Fibroblast of skin of right biceps (primary cell): ENCODE measurements at places on chromosomes 12 and 14.
A peak's percentile ranks its signal among the peaks of the same experiment; 100 is the strongest.

DNA sequence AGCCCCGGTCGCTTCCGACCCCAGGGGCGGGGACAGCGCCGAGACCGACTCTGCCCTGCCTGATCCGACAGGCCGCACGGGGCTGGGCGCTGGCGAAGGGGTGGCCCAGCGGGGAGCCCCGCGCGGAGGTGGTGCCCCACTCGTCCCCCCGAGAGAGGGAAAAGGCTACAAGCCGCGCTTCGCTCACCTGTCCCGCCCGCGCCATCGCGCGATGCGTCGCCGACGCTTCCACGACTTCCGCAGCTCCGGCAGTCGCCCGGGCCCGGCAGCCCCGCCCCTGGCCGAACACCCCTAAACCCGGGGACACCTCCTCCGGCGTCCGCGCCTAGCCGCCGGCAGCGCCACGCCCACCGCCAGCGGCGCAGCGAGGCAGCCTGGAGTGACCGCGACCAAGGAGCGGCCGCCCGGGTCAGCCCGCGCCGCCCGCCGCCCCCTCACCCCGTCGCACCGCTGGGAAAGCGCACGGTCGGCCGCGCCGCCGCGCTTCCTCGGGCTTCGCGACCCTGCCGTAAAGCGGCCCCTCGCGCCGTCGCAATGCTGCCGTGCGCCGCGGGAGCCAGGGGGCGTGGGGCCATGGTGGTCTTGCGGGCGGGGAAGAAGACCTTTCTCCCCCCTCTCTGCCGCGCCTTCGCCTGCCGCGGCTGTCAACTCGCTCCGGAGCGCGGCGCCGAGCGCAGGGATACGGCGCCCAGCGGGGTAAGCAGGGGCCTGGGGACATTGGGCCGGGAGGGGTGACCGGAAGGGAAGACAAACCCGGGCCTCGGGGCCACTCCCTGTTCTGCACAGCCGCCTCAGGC, at the start of the genes BAG5 and COA8:
Gene BAG5 (minus strand): TSS at position 229 of the 797 bp plus-strand sequence. CDS start 1,493 bp downstream, outside the sequence.
Gene COA8 (plus strand): TSS at position 532 of the 797 bp plus-strand sequence. CDS start 42 bp downstream, at position 574.
- DNase-seq: peak; percentile 85

DNA sequence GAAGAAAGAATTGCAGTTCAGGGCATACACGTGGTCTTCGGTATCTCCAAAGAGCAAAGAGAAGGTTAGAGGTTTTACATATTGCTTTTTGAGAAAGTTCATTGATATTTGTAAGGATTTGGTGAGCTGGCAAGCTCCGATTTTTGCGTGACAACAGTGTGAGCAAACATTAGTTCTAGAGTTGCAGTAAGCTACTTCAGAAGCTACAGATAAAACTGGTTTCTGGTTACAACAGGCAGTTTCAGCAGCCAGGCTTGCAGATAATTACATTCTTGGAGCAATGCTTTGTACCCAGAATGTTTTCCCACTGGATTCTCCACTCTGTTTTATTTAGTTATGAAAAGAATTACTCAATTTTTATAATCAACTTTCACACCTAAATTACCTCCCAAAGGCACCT, 28.2 kb downstream of the KLRK1 start:
- peak; percentile 23 for DNase-seq

- DNase-seq: peak; percentile 6
Observed at GRCh38 chr14:62143245-62143644, 381.0 kb downstream of the SNAPC1 start.

- no peak for DNase-seq
Observed at GRCh38 chr14:57982804-57983634, 117.1 kb upstream of the SLC35F4 start.

GRCh38 chr12:24557738-24558137, 391.2 kb downstream of the BCAT1 start:
- no peak for DNase-seq

GRCh38 chr12:5295151-5295550, 136.8 kb upstream of the NTF3 start:
- DNase-seq: peak; percentile 36

- no peak for DNase-seq
Observed at GRCh38 chr12:2489275-2489674, 305.5 kb upstream of the FKBP4 start.

GRCh38 chr12:64566831-64567517, 43.3 kb upstream of the RASSF3 start:
- DNase-seq: no peak

GRCh38 chr12:97275728-97276590, 186.6 kb upstream of the RMST start:
- DNase-seq: no peak

- DNase-seq: peak; percentile 50
Observed at GRCh38 chr14:54599966-54600716, 33.2 kb downstream of the SAMD4A start.

DNA sequence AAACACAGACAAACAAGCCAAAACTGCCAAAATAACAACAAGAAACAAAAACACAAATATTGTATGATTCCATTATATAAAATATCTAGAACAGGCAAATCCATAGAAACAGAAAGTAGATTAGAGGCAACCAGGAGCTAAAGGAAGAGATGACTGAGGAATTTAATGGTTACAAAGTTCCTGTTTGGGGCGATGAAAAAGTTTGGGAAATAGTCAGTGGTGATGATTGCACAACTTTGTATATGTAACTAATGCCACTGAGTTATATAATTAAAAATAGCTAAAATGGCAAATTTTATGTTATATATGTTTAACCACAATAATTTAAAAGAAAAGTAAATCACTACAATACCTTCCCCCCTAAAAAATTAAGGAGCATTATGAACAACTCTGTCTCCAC, 24.5 kb downstream of the GNPTAB start:
- no peak for DNase-seq

DNA sequence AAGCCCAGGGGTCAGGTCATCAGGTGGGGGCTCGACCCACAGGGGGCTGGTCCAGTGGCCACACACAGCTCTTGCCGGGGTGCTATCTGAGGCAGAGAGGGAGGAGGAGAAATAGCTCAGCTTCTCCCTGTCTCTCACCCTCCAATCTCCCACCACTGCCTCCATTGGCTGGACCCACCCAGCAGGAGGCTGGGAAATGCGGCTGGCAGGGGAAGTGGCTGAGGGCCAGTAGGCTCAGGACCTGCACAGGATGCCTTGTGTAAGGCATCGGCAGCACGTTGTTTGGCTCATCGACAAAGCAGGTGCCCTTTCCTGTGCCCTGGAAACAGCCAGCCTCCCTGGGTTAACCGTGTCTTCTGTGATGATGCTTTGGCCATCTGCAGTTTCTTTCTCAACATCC, 58.8 kb upstream of the SLC24A4 start:
- no peak for DNase-seq

DNA sequence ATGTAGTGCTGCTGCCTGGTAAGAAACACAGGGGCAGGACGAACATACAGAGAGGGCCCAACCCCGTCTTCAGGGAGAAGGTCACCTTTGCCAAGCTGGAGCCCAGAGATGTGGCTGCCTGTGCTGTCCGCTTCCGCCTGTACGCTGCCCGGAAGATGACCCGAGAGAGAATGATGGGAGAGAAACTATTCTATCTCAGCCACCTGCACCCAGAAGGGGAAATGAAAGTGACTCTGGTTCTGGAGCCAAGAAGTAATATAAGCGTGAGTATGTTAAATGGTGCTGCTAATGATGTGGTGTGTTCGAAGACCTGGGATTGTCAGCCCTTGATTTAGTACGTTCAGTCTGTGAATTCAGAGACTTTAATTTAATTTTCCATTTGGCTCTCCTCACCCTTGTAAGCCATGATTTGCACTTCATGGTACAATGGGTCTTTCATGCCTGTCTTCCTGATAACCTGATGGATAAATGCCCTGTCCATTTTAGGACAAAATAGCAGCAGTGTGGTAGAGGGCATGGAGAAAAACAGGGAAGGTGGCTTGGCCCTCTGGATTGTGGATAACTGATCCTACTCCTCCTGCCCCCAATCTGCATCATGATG, 318.9 kb downstream of the SNAPC1 start:
- no peak for DNase-seq

DNA sequence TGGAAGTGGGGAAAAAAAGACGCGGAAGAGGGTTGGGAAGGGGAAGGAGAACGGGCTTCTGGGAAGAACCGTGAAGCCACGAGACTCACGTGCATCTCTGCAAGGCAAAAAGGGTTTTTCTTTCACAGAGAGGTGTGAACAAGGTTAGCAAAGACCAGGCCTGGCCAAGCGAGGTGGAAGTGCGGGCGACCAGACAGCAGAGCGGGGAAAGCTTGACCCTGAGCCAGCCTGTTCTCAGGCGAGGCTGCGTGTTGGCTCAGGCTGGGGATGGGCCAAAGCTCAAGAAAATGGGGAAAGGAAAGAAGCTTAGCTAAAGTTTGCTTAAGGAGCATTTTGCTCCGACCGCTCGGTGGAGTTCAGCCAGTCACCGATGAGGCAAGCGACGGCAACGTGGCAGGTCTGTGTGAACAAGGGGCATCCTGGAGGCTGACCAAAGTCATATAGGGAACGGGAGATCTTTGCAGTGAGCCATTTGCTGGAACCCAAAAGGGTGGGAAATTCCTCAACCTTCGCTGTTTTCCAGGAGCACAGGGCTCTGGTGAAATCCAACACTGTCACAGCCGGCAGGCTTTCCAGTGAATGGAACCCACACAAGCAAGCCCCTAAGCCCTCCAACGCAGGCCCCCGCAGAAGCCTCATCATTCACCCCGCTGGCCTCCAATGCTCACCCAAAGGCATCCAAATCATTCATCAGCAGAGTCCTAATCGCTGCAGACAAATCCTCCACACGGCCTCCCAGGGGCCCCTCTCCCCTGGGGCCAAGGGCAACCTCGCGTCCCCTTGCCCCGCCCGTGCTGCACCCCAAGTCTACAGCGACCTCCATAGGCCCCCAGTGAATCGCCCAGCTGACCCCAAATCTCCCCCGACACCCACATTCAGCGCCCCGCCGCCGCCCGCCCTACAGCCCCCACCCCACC, 754 bp downstream of the ZNF605 start:
- DNase-seq: peak; percentile 77

- no peak for DNase-seq
Observed at GRCh38 chr14:72521045-72521444, 372.9 kb downstream of the DPF3 start.

- DNase-seq: peak; percentile 44
Observed at GRCh38 chr14:74804219-74804825, 41.2 kb downstream of the YLPM1 start.

- DNase-seq: no peak
Observed at GRCh38 chr12:5043589-5044419, at the start of gene KCNA5. Gene KCNA5, plus strand, starts transcription at chr12:5043879. Its CDS starts 269 bp downstream, at chr12:5044148.

DNA sequence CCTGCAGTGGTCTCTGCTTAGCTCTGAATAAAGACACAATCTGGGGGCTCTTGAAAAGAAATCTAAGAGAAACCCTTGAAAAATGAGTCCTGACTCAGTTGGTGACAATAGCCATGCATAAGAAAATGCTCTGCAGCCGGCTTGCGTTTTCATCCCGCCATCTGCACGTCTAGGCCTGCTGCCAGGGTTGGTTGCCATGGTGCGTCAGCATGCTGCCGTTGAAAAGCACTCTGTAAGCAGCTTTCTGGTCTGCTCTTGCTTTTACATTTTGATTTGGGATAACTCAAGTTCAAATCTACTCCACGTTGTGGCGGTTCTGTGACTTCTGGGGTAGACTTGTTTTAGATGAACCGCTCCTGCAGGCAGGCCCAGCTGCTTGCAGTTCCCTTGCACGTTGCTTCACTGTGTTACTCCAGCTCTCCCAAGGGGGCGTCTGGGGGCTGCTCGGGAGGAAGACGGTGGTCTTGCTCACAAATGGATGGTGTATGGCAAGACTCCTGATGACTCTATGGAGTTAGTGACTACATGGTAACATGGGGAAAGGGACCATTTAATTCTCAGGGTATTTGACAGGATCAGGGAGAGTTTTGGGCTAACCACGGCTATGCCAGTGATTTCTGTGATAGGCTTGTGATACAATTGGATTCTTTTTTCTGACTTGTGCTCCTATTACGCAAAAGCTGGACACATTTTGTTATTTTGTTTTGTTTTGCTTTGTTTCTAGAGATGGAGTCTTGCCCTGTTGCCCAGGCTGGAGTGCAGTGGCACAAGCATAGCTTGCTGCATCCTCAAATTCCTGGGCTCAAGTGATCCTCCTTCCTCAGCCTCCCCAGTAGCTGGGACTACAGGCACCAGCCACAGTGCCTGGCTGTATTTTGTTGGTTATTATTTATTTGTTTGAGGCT, 15.8 kb downstream of the WNT5B start:
- peak; percentile 80 for DNase-seq

DNA sequence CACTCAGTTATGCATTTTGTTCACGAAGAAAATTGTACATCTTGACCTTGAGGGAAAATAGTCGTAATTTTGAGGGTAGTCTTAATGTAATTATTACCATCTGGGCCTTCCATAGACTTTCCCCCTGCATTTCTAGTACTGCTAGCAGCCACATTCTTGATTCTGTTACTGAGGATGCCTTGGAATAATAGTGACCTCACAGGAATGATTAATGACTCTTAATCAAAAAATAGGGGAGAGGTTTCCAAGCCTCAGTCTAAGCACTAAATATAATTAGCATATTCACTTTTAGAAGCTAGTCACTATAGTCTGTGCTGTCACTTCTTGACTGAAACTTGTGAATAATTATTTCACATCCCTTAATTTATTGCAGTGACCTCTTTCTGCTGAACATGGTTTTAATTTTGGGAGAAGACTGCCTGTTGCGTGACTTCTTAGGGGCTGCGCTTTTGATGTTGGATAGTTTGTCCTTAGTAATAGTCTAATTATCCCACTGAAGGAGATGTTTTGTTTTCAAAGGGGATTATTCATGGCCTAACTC, 400.5 kb downstream of the ADAMTS20 start:
- DNase-seq: peak; percentile 81

- DNase-seq: peak; percentile 52
Observed at GRCh38 chr14:59870277-59871165, at the start of gene RTN1. Gene RTN1, minus strand, starts transcription at chr14:59870776. Its CDS starts 146 bp downstream, at chr14:59870630.

DNA sequence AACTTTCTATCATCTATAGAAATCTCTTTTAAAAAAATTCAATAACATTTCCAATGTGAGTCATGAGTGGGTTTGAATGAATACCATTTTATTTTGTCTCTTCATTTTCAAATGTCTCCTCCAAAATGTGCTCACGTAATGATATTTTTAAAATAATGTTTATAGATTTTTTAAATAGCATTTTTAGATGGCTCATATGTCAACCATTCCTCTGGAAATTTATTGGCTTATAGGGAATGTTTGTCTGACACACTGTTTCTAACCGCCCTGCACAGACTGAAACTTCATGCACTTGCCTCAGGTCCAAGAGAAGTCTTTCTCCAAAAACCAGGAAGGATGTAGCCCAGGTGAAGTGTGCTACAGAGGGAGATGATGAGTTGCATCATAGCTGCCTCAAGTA, 88.8 kb upstream of the PLEKHG7 start:
- DNase-seq: no peak

DNA sequence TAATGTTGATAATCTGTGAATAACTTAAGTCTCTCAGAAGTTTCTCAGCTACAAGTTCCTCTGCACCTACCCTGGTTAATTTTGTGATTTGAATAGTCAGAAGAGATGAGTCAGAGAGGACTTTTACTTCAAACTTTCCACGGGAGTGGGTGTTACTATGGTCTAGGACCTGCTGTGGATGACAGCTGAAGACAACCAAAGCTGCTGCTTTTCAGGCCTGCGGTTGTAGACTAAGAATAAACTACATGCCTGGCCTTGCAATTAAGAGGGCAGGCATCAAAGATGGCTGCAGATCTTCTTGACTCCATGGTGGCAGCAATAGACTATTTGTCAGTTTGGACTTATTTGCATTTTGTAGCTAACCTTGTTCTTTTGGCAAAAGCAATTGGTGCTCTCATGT, 227.1 kb upstream of the KRR1 start:
- DNase-seq: no peak
